Effector memory CD8-positive, alpha-beta T cell (primary cell): ENCODE measurements at places on chromosomes 13 and 19.
A peak's percentile ranks its signal among the peaks of the same experiment; 100 is the strongest.

- peaks cover 16% of the 10 kb centered on the region for H3K4me1 ChIP-seq
- no peaks in the 10 kb centered on the region for H3K27me3 ChIP-seq
- peak overlapping the region; percentile 99 for H3K4me3 ChIP-seq
- no peak for DNase-seq
- peaks cover 10% of the 10 kb centered on the region for H3K36me3 ChIP-seq
- peak overlapping the region; percentile 96 for H3K27ac ChIP-seq
Observed at GRCh38 chr19:52007451-52007805, 583 bp downstream of the ZNF615 start.

DNA sequence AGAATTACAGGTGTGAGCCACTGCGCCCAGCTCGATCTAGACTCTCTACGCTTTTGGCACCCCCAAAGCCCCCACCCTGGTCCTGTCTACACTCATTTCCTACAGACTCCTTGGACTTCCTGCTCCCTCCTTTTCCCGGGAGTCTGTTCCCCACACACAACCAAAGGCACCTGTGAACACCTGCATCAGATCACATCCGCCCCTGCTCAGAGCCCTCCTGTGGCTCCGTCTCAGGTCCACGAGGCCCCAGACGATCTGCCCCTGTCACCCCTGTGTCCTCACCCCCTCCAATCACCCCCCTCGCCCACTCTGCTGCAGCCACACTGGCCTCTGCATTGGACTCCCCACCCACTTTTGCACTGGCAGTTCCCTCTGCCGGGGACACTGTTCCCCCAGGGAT is 12.4 kb upstream of the PAK4 start:
- no peak overlapping the region for H3K27ac ChIP-seq
- DNase-seq, result no peak
- no peak overlapping the region for H3K4me3 ChIP-seq

DNA sequence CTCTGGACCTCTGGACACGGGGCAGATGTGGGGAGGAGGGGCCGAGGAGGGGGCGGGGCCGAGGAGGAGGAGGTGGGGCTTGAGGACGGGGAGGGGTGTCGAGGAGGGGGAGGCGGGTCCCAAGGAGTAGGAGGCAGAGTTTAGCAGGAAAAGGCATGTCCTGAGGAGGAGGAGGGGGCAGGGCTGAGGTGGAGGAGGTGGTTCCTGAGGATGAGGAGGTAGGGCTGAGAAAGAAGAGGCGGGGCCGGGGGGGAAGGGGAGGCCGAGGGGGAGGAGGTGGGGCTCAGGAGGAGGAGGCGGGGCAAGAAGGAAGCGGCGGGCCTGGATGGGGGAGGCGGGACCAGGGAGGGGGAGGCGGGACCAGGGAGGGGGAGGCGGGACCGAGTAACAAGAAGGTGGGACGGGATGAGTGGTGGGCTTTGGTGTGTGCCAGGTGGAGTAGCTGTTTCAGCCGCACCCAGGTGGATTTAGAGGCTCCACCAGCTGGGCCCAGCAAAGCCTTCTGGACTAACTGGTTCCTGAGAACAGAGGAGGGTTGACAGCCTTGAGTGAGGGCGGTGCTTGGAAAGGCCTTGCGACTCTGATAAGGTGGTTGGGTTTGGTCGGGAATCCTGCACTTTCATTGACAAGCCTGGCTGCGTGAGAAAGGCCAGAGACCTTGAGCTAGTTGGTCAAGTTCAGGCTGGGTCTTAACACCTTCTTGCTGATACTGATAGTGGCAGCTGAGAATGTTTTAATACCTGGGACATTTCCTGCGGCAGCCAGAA is 7.7 kb downstream of the TECR start:
- H3K27me3 ChIP-seq, result no peaks in the 10 kb centered on the region
- H3K4me1 ChIP-seq, result peaks cover 17% of the 10 kb centered on the region
- DNase-seq, result no peak
- no peak overlapping the region for H3K4me3 ChIP-seq
- H3K36me3 ChIP-seq, result peaks cover 30% of the 10 kb centered on the region
- no peak overlapping the region for H3K27ac ChIP-seq

GRCh38 chr13:100827489-100828176 is 153.0 kb upstream of the TMTC4 start:
- no peak for DNase-seq
- H3K4me3 ChIP-seq, result no peak overlapping the region
- peaks cover 46% of the 10 kb centered on the region for H3K27me3 ChIP-seq
- H3K4me1 ChIP-seq, result no peaks in the 10 kb centered on the region

- DNase-seq, result peak; percentile 47
- H3K27ac ChIP-seq, result no peak overlapping the region
- peaks cover 7% of the 10 kb centered on the region for H3K36me3 ChIP-seq
- H3K4me3 ChIP-seq, result no peak overlapping the region
Observed at GRCh38 chr13:113029487-113030258, 60.7 kb downstream of the MCF2L start.

- peak overlapping the region; percentile 36 for H3K4me3 ChIP-seq
- peaks cover 6% of the 10 kb centered on the region for H3K27me3 ChIP-seq
- no peak overlapping the region for H3K27ac ChIP-seq
- DNase-seq, result peak; percentile 22
- H3K4me1 ChIP-seq, result peaks cover 9% of the 10 kb centered on the region
Observed at GRCh38 chr13:74174810-74175209, 40.6 kb upstream of the KLF12 start.

DNA sequence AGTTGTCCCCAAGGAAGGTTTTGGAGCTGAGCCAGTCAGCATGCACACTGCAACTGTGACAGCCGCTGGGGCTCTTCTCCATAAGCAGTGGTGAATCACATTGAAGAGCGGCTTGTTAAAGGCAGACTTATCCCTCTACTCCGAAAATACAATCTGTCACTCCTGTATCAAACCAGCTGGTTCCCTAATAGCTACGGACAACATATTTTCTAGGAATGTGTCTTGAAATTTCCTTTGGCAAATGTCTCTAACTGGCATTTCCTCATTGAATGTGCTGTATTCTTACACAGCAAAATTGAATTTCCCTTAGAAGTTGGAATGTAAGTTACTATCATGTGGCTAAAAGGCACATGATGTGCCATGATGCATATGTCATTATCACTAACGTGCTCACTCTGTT is 104.0 kb upstream of the GPR12 start:
- peaks cover 30% of the 10 kb centered on the region for H3K27me3 ChIP-seq
- no peak overlapping the region for H3K4me3 ChIP-seq
- DNase-seq, result no peak
- H3K36me3 ChIP-seq, result no peaks in the 10 kb centered on the region
- no peak overlapping the region for H3K27ac ChIP-seq

GRCh38 chr13:48236528-48237353 is 3.7 kb downstream of the ITM2B start:
- H3K4me3 ChIP-seq, result peak overlapping the region; percentile 94
- peaks cover 40% of the 10 kb centered on the region for H3K4me1 ChIP-seq
- no peaks in the 10 kb centered on the region for H3K27me3 ChIP-seq
- peaks cover 66% of the 10 kb centered on the region for H3K36me3 ChIP-seq
- DNase-seq, result no peak

- H3K4me1 ChIP-seq, result no peaks in the 10 kb centered on the region
- H3K4me3 ChIP-seq, result no peak overlapping the region
- peaks cover 3% of the 10 kb centered on the region for H3K36me3 ChIP-seq
- peaks cover 4% of the 10 kb centered on the region for H3K27me3 ChIP-seq
- no peak overlapping the region for H3K27ac ChIP-seq
Observed at GRCh38 chr13:43113603-43114002, 90.2 kb downstream of the DNAJC15 start.

- H3K27ac ChIP-seq, result peak within 1 kb of the TSS; percentile 97
- H3K36me3 ChIP-seq, result peaks cover 76% of the 10 kb centered on the region
- peak; percentile 75 for DNase-seq
- peaks cover 73% of the 10 kb centered on the region for H3K4me1 ChIP-seq
- no peaks in the 10 kb centered on the region for H3K27me3 ChIP-seq
- peak within 1 kb of the TSS; percentile 86 for H3K4me3 ChIP-seq
Observed at GRCh38 chr19:48325265-48325910, at the start of gene EMP3. Gene EMP3, plus strand, starts transcription at chr19:48325552. Its CDS starts 1,293 bp downstream, at chr19:48326845.

DNA sequence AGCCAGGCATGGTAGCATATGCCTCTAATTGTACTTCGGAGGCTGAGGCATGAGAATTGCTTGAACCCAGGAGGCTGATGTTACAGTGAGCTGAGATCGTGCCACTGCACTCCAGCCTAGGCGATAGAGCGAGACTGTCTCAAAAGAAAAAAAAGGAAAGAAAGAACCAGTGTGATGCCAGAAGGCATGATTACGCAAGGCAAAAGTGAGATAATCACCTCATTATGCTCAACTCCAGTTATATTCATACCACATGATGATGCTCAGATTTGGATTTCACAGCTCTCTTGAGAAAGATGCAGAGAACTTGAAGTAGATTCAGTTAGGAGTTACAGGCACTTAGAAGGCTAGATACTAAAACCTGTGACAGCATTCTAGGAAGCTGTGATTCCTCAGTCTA is 21.8 kb downstream of the RCBTB1 start:
- H3K27ac ChIP-seq, result no peak overlapping the region
- H3K4me3 ChIP-seq, result no peak overlapping the region
- DNase-seq, result no peak
- peaks cover 51% of the 10 kb centered on the region for H3K36me3 ChIP-seq

DNA sequence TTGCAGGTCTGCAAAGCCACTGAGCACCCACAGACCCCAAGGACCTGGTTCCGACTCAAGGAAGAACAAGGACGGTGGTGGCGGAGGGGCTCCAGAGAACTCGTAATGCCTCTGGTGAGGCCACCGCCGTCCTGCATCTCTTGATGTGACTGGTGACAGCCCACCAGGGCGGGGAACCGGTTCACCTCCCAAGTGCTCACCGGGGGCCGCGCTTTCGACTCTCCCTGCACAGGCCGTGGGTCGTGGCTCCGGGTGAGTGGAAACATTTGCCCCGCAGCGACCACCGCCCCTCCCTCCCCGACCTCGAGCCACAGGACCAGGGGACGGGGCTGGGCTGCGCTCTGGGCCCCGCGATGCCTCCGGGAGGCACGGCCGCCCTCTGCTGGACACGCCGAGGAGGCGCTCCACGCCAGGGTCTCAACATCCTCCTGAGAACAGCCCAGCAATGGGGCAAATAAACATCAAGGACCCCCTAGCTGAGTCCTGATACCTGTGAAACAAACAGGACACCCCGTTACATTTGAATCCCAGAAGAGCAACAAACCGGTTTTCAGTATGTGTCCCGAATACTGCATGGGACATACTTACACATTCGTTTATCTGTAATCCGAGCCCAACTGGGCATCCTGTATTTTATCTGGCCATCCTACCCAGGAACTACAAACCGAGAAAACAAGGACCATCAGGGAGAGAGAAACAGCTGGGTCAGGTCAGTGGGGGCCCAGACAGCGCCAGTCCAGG is 3.9 kb upstream of the PLPP2 start:
- peak; percentile 34 for DNase-seq
- peak overlapping the region; percentile 49 for H3K4me3 ChIP-seq
- H3K27me3 ChIP-seq, result peaks cover 54% of the 10 kb centered on the region
- no peak overlapping the region for H3K27ac ChIP-seq
- H3K36me3 ChIP-seq, result peaks cover 5% of the 10 kb centered on the region
- H3K4me1 ChIP-seq, result peaks cover 5% of the 10 kb centered on the region

- peaks cover 29% of the 10 kb centered on the region for H3K27me3 ChIP-seq
- no peak overlapping the region for H3K4me3 ChIP-seq
- DNase-seq, result no peak
- H3K4me1 ChIP-seq, result no peaks in the 10 kb centered on the region
Observed at GRCh38 chr13:48906200-48906599, 69.5 kb upstream of the FNDC3A start.

DNA sequence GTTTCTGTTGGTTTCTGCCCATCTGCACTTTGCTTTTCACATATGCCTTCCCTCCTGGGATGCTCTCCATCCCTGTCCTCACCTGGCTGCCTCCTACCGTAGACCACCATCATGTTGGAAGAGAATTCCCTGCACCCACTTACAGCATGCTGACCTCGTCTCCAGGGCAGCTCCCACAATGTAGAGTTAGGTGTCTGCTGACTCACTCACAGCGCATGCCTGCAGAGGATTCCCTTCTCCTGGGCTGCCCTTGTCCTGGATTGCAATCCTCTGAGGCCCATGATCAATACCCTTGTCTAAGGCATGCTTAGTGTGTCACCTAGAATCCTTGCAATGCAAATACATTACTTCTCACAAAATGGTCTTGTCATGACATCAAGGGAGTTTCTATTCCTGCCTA is 43.6 kb downstream of the STOML3 start:
- H3K4me1 ChIP-seq, result no peaks in the 10 kb centered on the region
- H3K36me3 ChIP-seq, result no peaks in the 10 kb centered on the region
- H3K27ac ChIP-seq, result no peak overlapping the region

DNA sequence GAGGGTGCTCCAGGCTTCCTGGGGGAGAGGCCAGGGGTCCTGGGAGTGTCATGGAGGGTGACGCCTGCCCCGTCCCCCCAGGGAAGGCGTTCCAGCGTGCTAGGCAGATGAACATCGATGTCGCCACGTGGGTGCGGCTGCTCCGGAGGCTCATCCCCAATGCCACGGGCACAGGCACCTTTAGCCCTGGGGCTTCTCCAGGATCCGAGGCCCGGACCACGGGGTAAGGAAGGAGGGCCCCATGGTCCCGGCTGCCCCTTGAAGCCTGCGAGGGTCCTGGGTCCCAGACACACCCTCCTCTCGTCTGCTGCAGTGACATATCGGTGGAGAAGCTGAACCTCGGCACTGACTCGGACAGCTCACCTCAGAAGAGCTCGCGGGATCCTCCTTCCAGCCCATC is 11.4 kb downstream of the PTGER1 start:
- peaks cover 88% of the 10 kb centered on the region for H3K36me3 ChIP-seq
- H3K4me3 ChIP-seq, result no peak overlapping the region
- peaks cover 10% of the 10 kb centered on the region for H3K4me1 ChIP-seq
- H3K27ac ChIP-seq, result no peak overlapping the region
- no peak for DNase-seq

DNA sequence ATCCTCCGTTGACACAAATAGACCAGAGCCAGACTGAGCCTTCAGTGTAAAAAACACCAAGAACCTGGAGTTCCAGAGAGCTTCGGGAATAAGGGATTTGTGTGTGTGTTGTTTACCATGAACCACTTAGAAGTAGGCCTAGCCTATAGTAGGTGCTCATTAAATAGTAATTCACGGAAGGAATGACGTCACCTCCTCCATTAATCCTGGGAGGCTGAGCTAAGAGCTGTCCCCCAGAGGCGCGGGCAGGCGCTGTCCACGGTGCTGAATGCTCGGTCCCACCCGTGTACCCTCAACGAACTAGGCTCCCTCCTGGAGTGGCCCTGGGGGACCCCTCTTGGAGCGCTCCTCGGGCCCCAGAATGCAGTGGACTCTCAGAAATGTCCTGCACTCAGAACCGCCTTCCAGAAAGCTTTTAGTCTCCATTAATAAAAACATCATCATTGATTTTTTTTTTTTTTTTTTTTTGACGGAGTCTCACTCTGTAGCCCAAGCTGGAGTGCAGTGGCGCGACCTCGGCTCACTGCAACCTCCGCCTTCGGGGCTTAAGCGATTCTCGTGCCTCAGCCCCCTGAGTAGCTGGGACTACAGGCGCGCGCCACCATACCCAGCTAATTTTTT is 6.5 kb downstream of the UNC13A start:
- peaks cover 17% of the 10 kb centered on the region for H3K4me1 ChIP-seq
- peak; percentile 18 for DNase-seq
- H3K27ac ChIP-seq, result no peak overlapping the region

GRCh38 chr13:100645382-100645781 is 29.2 kb downstream of the TMTC4 start:
- no peak for DNase-seq
- peaks cover 19% of the 10 kb centered on the region for H3K36me3 ChIP-seq
- peak overlapping the region; percentile 62 for H3K27ac ChIP-seq
- no peak overlapping the region for H3K4me3 ChIP-seq
- H3K4me1 ChIP-seq, result no peaks in the 10 kb centered on the region

GRCh38 chr13:27193496-27193895 is 21.9 kb upstream of the USP12 start:
- no peak for DNase-seq
- H3K27ac ChIP-seq, result no peak overlapping the region
- no peaks in the 10 kb centered on the region for H3K36me3 ChIP-seq
- peaks cover 36% of the 10 kb centered on the region for H3K27me3 ChIP-seq
- no peaks in the 10 kb centered on the region for H3K4me1 ChIP-seq
